ENCODE measurements at places on chromosomes 4 and X. TPM values are rescaled to one million over a fixed set of nuclear protein-coding genes. Genes with fewer than 3 reads are reported as not detected.

The EXOC1L gene
- total RNA-seq: not detected

The MND1 gene
- total RNA-seq: 5.7 TPM

The FAAH2 gene
- 3.7 TPM for total RNA-seq

The KIAA1210 gene
- under 0.01 TPM for total RNA-seq

The TRO gene
- total RNA-seq: 61.0 TPM

The LINC00632 gene
- total RNA-seq: 39.8 TPM

The TCEAL7 gene
- total RNA-seq: 88.5 TPM

The GRIA3 gene
- 57.3 TPM for total RNA-seq

The TMEM150C gene
- 66.9 TPM for total RNA-seq

The RPA4 gene
- total RNA-seq: 0.49 TPM

The PCYT1B gene
- total RNA-seq: 21.1 TPM

The DMP1 gene
- under 0.01 TPM for total RNA-seq

The GUCY1A1 gene
- total RNA-seq: 109 TPM

The TMEM131L gene
- total RNA-seq: 53.6 TPM

The GLRB gene
- total RNA-seq: 25.6 TPM

The FRAS1 gene
- 11.3 TPM for total RNA-seq

The ATG4A gene
- 5.9 TPM for total RNA-seq

Measured in temporal lobe (tissue), 4 donors.